ENCODE measurements at places on chromosomes 1 and 21. TPM values are rescaled to one million over a fixed set of nuclear protein-coding genes. Genes with fewer than 3 reads are reported as not detected.

DNA sequence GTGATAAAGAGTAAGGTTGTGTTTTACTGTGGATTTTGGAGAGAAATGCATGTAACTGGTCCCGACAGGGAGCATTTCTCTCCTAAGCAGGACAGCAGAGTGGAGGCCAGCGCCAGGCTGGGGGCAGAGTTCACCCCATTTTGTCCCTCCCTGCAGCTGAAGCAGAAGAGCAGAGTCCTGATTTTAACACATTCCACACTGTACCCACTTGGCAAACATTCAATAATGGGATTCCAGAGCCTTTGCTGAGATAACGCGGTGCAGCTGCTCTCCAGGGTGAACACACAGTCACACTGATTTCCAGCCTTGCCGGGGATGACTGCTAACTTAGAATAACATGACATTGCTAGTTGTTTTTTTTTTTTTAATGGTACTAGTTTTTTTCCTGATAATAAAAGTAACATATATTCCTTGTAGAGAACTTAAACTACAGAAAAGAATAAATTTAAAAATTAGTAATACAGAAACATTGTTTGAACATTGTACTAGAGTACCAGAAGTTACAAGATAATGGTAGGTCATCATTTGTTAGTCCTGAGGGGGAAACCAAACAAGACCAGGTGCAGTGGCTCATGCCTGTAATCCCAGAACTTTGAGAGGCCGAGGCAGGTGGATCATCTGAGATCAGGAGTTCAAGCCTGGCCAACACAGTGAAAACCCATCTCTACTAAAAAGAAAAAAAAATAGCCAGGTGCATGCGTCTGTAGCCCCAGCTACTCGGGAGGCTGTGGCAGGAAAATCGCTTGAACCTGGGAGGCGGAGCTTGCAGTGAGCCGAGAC lies 77.2 kb downstream of the SCCPDH start:
- DNase-seq, result no peak

FLG2 gene
- total RNA-seq, result not detected

- DNase-seq, result no peak
Observed at GRCh38 chr1:44620072-44620471, 54.2 kb downstream of the TMEM53 start.

DNA sequence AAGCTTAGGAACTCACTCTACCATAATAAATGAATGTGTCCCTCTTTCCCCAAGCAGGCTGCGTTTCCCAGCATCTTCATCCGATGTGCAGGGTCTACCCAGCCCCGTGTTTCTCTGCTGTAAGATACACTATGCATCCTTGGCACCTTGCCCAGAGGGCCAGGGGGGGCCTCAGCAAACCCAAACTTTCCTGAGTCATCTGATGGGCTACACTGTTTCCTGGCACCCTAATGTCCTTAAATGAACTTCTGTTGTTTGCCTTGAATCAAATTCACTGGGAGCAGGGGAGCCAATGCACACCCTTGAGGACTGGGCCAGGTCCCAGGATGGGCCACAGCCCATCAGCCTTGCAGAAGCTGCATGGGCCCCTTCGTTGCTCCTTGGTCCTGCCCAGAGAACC lies 145.5 kb downstream of the IGSF21 start:
- DNase-seq, result no peak

DNA sequence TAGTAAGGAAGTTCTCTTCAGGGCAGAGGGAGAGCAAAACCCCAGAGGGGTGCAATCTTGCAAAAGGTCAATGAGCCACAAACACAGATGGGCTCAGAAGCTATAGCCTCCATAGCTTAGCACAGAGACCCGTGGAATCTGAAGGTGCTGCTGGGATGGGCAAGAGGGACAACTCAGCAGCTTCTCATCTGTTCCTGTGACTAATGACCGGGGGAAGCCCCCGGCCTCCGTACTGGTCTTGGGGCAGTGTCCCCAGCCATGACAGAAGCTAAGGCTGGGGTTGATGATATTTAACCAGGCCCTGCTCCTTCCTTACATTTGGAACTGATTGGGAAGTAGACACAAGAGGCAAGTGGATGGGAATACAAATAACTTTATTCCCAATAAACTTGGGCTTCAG lies 19.1 kb downstream of the EXOC8 start:
- no peak for DNase-seq

FAM72C gene
- total RNA-seq, result not detected

KIF26B gene
- total RNA-seq, result 0.16 TPM

GRCh38 chr1:230117694-230118093 lies 50.7 kb downstream of the GALNT2 start:
- DNase-seq, result no peak

GRCh38 chr1:161017756-161018630 lies 3.0 kb downstream of the F11R start:
- DNase-seq, result no peak

GRCh38 chr1:228120351-228120750 lies 11.3 kb upstream of the MRPL55 start:
- no peak for DNase-seq

DNA sequence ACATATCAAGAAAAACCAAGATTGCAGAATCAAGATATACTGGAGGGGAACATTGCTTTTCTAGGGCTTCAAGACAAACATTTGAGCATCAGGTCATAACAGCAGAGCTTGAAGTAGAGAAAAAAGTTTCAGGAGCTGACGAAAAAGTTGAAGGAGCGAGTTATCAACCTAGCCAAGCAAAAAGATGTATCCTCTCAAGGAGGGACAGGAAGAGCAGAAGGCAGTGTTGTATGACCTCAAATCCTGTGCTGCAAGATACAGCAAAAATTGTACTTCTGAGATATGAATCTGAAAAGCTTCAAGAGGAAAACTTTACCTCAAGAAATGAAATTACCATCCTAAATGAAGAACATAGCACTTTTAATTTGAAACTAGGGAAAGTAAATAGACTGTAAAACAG lies 153.1 kb downstream of the AK5 start:
- no peak for DNase-seq

DNA sequence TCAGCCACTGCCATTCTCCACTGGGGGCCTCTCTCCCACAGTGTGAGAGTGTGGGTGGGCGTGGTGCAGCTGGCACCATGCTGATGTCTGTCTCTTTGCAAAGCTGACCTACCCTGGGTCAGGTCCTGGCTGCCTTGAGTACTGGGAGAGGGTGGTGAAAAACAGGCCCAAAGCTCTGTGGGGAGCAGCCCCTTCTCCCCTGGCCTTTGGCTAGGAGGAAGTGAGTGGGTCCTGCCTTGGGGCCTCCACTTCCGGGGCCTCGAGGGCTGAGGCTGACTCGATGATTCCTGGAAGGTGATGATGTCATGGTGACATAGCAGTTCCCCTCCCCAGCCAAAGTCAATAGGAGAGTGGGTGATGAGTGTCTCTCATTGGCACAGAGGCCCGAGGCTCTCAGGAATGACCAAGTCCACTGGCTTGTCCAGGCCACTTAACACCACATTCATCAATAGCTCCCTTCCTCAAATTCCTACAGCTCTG lies 53.0 kb downstream of the IER5 start:
- DNase-seq, result no peak

PRAMEF6 gene
- total RNA-seq, result not detected

DNA sequence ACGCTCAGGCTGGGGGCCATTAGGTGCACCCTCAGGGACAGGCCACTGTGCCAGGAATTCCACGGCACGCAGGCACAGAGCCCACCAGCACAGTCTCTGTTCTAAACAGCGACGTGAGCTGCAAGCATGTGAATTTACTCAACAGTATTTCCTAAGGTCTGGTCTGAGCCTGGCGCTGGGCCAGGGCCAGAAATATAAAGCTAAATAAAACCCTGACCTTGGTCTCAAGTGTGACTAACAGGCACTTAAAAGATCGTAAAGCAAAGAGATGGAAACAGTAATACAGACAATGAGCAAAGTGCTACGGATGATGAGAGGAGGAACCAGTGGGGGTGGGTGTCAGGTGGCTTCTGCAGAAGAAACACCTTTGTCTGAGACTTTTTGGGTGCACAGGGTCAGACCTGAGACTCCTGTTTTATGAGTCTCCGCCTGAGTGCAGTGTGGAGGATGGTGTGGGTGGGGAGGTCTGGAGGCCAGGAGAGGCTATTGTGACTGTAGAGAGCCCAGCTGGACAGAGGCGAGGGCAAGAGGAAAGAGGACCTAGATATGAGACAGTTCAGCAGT lies 53.4 kb upstream of the EDN2 start:
- no peak for DNase-seq

DNA sequence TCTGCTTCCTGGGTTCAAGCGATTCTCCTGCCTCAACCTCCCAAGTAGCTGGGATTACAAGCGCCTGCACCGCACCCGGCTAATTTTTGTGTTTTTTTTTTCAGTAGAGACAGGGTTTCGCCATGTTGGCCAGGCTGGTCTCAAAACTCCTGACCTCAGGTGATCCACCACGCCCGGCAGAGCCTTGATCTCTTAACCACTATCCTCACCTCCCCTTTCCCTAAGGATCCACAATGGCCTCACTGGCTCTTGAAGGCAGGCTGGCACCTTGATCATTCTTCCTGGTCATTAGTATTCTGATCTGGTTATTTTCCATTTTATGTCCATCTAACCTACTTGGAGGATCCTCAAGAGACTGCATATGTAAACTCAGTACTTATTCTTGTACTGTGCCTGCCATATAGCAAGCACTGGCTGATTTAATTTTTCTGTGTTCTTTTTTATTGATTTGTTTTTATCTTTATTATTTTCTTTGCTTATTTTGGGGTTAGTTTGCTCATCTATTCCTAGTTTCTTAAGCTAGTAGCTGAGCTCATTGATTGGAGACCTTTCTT lies 6.3 kb downstream of the RCC1 start:
- no peak for DNase-seq

SASS6 gene
- total RNA-seq, result 6.7 TPM

NIT1 gene
- 43.5 TPM for total RNA-seq

- peak; percentile 83 for DNase-seq
Observed at GRCh38 chr1:9128520-9129265, at the start of gene GPR157. TSS of gene GPR157 (minus strand) at chr1:9129102. CDS start at chr1:9129027, 75 bp downstream.

- no peak for DNase-seq
Observed at GRCh38 chr21:17610911-17611310, 1.8 kb downstream of the BTG3 start.

Data from naive thymus-derived CD8-positive, alpha-beta T cell (primary cell).